Pulmonary artery endothelial cell (primary cell): ENCODE measurements at places on chromosomes 6 and 20. TPM values are rescaled to one million over a fixed set of nuclear protein-coding genes. Genes with fewer than 3 reads are reported as not detected.

Gene PROKR2
- total RNA-seq, result not detected in 2 replicates

GRCh38 chr20:37986873-37987601, 46.2 kb downstream of the TTI1 start:
- no peak for DNase-seq

- no peak for DNase-seq
These were observed 25.3 kb upstream of the CHD6 start for GRCh38 chr20:41643504-41643938.

Gene SLC35D3
- not detected in 2 replicates for total RNA-seq

DNA sequence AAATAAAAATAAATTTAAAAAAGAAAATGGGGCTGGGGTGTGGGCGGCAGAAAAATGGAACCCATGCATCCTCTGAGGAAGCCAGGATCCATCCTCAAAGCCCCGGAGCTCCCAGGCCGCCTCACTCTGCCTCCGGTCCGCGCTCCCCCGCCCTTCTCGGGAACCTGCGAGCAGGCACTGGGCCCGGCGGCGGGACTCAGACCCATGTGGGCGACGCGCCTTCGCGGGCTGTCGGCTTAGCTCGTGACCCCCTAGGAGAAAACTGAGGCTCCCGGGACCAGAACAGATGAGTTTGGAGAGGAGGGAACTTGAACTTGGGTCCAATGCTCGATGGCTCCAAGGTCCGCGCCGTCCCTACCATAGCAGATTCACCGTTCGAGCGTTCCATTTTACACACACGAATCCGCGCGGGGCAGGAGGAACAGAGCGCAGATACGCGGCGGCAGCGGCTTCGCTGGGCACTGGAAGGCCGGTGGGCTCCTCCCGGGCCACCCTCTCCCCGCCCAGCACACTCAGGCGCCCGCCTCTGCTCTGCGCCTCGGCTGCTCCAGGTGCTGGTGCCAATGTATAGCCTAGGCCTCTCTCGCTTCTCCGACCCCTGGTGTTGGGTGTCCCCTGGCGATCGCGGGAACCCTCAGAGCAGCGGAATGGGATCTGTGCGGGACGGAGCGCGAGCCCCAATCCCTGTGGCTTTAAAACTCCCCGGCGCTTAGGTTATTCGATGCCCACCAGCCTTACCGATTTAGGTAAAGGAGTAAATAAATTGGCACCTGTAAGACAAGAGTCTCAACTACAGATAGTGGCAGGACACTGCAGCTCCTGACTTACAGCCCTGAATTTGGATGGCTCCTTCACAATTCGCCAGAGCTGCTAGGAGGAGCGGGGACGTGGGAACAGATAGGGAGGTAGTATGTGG, 39.2 kb downstream of the DPPA5 start:
- DNase-seq, result no peak

DNA sequence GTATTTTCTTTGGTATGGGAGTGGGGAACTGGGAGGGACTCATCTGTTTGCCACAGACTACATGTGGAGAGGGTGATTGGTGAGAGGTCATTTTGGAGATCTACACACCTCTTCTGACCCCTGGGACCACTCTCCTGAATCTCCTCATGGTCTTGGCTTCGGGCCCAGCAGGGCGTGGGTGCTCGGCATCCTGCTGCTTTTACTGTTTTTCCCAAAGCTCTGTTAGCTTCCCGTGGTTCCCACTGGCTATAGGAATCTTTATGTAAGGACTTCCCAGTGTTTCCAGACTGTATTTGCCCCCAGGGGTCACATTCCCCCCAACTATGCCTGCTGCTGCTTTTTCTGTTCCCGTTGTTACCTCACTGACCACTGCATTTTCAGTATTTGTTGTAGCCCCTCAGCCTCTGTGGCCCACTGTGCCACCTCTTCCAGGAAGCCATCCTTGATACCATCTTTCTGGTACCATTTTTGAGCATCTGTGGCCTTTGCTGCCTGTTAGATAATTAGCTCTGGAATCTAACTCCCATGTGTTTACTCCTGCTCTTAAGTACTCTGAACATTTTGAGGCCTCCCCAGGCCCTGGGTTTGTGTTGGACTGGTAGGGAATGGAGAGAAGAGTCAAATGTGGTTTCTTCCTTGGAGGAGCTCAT, 14.9 kb downstream of the PLCG1 start:
- DNase-seq, result no peak

DNA sequence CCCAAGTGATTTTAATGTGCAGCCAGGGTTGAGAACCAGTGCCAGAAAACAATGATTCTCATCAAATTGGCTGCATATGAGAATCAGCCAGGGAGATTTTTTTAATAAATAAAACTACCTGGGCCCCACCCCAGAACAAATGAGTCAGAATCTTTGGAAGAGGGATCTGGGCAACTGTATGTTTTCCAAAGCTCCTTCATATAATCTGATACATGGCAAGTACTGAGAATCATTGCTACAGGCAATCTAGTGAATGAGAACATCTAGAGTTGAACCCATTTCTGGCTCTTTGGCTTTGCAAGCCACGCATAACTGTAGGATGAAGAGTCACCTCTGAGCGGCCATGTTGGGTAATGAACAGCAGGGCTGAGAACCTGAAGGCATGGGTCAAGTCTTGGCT, 26.1 kb upstream of the DSP start:
- DNase-seq, result no peak

DNA sequence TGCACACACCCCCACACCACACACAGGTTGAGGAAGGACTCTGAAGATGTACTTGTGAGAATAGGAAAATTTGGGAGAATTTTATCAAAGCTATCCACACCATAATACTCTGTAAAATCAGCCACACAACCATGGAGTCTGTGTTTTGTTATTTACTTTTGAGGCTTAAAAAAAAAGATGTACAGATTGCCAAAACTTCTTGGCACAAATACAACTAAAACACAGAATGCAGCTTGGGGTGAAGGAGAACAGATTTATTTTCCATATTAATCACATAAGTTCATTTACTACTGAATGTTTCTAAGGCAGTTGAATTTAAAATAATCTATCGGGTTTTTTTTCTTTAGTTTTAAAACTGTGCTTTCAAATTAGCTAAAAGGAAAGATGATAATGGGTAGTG, 32.8 kb upstream of the KCNQ5 start:
- no peak for DNase-seq

- peak; percentile 13 for DNase-seq
These were observed 39.1 kb downstream of the TMX4 start for GRCh38 chr20:7980332-7981046.

DNA sequence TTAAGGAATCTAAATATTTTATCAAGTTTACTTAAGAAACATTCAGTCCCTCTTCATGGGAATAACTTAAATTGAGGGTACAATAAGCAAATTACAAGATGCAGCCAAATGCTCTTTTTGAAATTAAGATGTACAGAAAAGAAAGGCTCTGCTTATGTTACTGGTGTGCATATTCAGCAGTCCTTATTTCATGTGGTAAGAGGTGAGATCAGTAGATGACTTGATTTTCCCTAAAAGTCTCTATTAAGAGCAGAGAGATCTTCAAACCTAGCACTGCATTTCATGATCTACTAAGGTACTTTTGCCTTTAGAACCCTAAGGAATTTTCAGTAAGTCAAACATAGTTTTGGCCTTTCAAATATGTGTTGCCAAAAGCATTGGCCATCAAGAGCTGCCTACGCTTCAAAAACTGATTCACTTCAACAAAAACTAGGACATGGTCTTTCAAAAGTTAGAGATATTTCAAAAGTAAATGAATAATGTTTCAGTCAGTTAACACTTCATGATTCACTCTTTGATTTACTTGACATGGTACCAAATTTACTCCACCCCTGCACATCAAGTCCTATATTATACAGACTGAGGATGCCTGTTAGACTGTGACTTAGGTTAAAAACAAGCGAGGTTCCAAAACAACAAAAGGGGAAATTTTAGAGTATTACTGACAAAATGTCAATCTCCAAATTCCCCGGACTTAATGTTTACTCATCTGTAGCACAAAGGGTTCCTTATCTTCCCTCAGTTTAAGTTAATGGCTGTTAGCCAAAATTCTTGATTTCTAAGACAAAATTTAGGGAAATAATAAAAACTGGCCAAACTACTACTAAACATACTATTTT, 19.2 kb downstream of the C6orf62 start:
- no peak for DNase-seq

Gene SAMHD1
- 19.9 and 32.0 TPM in 2 replicates for total RNA-seq

GRCh38 chr20:10708351-10709185, 34.8 kb upstream of the JAG1 start:
- no peak for DNase-seq

Gene ZNF391
- 0.20 and 0.71 TPM in 2 replicates for total RNA-seq

GRCh38 chr6:18495236-18495635, 108.1 kb downstream of the RNF144B start:
- no peak for DNase-seq

Gene YWHAB
- total RNA-seq, result 129 and 135 TPM in 2 replicates

GRCh38 chr6:7262746-7263518, 50.1 kb downstream of the SSR1 start:
- no peak for DNase-seq

Gene PHIP
- total RNA-seq, result 19.0 and 31.9 TPM in 2 replicates

- no peak for DNase-seq
These were observed 91.8 kb downstream of the ASXL1 start for GRCh38 chr20:32449890-32450401.

GRCh38 chr6:159977255-159977903, 8.5 kb downstream of the IGF2R start:
- DNase-seq, result no peak

- DNase-seq, result peak; percentile 91
These were observed 136.7 kb downstream of the MMUT start for GRCh38 chr6:49326347-49326746.

DNA sequence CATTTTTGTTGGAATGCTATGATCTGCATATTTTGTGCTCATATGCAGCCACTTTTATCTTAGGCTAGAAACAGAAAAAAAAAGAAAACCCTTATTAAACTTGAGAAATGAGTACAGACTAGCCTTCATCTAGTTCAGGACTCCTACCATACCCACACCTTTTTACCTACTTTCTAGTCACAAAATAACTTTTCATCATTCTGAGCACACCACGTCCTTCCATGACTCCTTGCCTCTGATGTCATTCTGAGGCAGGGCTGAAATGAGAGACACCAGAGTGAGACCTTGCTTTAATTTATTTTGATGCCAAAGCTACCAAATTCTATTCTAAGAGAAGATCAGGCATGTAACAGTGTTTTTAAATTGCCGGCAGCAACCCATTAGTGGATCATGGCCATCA, 38.8 kb downstream of the SNX3 start:
- no peak for DNase-seq

GRCh38 chr6:86581833-86582232, 355.5 kb upstream of the HTR1E start:
- DNase-seq, result no peak

GRCh38 chr20:19774135-19774933, 16.3 kb downstream of the RIN2 start:
- no peak for DNase-seq

DNA sequence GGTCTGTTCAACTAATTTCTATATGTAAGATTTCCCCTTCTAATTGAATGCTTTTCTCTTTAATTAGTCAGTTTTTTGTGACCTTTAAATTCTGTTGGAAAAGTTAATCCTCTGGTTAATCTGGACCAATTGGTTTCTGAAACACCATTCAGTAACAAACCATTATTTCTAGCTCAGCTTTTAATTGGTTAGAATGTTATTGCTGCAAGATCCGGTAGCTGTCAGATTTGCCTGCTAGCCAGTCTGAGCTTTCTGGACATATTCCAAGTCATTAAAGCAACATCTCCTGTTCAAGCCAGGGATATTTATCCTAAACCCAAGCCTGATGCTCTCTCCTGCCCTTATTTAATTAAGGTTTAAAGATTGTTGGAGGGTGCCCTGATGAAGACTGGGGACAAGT, 55.1 kb upstream of the FBXL4 start:
- DNase-seq, result no peak

DNA sequence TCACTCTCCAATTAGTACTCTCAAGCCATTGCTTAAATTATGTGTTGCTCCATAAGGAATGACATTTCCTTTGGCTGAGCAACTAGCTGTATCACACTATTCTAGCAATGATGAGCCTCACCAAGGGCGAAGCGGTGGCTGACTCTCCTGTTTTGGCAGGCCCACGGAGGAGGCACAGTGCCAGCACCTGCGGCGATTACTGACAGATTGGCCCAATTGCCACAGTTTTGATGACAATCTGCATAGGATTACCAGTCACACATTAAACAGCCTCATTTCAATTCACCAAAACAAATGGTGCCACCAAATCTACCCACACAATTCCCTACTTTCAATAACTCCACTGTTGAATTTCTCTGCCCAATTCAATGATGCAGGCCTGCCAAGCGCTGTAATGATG, 286.9 kb downstream of the PTPRK start:
- no peak for DNase-seq

Gene RBBP8NL
- not detected in 2 replicates for total RNA-seq

DNA sequence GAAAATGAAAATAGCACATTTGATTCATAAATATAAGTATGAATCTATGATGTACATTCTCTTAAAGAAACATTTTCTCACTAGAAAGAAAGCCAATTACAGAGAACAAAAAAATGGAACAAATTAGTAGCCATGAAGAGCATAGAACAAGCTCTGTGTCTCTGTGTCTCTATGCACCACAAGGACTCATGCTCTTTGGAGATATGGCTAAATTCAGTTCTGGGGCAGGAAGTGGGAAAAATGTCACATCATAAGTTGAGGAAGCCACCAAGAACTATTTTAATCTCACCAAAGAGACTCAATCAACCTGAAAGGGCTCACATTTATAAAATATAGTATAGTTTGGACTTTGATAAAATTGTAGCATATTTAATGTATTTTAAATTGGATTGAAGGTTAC, 1259.8 kb upstream of the GJE1 start:
- no peak for DNase-seq

Gene PLEKHG1
- total RNA-seq, result 38.9 and 50.0 TPM in 2 replicates

DNA sequence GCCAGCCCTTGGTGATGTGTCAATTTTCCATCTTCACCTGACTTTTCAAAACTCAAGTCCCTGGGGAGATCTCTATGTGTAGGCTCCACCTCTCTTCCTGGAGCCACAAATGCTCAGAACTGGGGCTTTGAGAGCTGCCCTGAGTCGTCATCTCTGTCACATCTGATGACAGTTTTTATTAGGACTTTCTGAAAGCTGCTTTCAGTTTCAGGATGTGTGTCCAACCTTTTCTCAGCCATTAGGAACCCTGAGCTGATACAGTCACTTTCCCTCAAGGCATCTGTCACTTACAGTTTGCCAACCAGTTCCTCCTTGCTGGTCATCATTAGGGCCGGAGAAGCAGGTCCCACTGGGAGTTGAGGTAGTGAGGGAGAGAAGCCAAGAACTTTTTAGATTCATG, 365.9 kb upstream of the CHD6 start:
- DNase-seq, result no peak

- DNase-seq, result no peak
These were observed 50.1 kb downstream of the CARMIL1 start for GRCh38 chr6:25329161-25329817.

- no peak for DNase-seq
These were observed 222.1 kb downstream of the LAMA2 start for GRCh38 chr6:129105035-129105434.

- DNase-seq, result no peak
These were observed 125.3 kb upstream of the SPACA1 start for GRCh38 chr6:87922196-87922946.
